ENCODE measurements at places on chromosomes 1 and 21.

DNA sequence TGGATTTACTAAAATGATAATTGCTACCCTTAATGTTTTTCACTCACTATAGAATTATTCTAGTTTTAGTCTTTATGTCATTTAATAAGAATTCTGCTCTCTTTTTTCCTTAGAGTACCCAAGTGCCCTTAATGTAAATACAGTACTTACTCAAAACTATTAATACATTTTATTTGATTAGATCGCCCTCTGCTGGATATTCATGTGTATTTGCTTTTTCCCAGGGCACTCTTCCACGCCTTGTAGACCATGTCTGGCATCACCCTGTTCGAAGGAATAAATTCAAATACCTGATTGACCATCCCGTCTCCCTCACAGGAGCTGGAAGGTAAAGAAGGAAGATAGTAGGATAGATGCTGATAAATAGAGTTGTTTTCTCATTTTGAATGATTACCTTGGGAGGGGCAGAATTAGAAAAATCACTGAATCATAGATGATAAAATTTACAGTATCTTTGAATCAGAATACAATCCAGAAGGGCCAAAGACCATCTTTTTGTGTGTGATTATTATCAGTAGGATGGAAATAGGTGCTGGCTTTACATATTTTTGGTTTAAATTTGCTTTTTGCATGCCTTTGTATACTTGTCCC lies 4.1 kb downstream of the AXDND1 start:
- no peak for DNase-seq

GRCh38 chr1:109615879-109616278 lies 3.5 kb downstream of the GNAT2 start:
- no peak for DNase-seq

DNA sequence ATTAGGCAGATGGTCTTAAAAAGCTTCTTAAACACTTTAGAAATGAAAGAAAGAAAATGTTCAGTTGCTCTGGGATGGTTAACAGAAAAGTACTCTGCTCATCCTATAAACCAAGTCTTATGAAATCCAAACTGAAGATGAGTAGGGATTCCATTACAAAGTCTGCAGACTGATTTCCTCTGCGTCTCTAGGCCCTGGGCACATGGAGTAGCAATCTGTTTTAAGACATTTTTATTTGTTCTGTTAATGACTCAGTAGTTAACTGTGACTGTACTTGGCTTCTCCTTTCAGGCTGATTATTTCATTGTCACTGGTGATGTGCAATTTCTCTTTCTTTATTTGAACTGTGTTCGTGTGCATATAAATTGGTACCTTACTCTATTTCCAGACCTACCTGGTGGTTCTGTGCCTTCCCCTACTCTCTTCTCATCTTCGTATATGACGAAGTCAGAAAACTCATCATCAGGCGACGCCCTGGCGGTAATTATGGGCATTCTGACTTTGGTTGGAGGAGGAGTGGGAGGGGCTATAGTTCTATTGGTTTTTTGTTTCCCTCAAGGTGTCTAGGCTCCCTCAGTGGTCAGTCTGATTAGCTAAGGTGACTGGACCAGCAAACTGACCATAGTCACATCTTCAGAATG lies 30.6 kb downstream of the ATP1A1 start:
- DNase-seq = no peak

GRCh38 chr21:15138490-15138889 lies 73.7 kb upstream of the NRIP1 start:
- DNase-seq = no peak

GRCh38 chr1:180195401-180195800 lies 34.7 kb upstream of the LHX4 start:
- DNase-seq = no peak

DNA sequence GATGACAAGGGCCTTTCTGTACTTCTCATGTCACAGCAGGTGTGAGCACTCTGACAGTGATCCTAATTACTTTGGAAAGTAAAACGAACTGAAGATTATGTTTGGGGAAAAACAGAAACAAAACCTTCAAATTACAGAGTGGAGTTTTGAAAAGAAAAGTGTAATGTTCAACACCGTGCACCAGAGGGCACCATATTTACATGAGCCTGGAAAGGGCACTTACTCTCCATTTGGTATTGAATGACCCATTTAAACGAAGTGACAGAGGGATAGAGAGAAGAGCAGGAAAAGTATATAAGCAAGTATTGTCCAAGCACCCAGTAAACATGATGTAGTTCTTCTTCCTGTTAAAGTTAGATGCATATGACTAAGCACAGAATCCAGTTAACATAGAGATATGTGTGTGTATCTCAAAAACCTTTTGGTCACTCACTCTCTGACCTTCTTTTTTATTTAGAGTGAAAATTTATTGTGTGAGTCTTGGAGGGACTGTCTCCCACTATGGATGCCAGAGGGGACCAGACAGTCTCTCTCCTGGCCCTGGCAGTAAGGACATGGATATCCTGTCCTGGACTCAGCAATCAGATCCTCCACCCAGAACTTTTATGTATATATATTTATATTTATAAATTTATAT lies 3.8 kb upstream of the RGSL1 start:
- no peak for DNase-seq

DNA sequence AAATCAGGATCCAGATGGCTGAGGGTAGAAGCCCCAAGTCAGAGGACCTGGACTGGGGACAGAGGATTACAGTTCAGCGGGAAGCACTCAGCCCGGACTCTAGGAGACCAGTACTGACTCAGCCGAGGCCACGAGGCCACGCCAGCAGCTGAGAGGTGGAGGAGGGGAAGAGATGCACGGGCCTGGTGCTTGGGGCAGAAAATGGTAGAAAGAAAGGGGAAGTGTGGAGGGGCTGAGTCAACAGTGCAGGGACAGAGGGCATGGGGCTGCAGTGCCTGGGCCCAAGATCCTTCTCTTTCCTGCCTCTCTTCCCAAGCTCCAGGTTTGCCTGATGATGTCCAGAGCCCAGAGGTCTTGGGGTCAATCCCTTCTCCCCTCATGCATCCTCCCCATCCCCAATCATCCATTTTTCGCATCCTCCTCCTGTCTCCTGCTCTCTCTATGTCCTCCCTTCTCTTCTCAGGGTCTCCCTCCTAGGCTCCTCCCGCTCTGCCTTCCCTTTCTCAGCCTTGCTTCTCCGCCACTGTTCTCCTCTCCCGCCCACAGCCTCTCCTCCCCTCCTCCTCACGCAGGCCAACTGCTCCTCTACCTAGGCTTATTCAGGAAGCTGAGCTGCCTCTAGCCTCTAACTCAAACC lies 7.7 kb downstream of the ARHGEF2 start:
- no peak for DNase-seq

- DNase-seq = no peak
These were observed 101.5 kb downstream of the WDR4 start for GRCh38 chr21:42777757-42778344.

All from stimulated activated CD4-positive, alpha-beta T cell treated with anti-CD3 and anti-CD28 coated beads, Interleukin-15, amount 100 ng/mL, for 48 hours (primary cell).